ENCODE measurements at places on chromosomes 4 and X.

- no peak for DNase-seq
Observed at GRCh38 chr4:15682242-15683142, 865 bp downstream of the FAM200B start.

DNA sequence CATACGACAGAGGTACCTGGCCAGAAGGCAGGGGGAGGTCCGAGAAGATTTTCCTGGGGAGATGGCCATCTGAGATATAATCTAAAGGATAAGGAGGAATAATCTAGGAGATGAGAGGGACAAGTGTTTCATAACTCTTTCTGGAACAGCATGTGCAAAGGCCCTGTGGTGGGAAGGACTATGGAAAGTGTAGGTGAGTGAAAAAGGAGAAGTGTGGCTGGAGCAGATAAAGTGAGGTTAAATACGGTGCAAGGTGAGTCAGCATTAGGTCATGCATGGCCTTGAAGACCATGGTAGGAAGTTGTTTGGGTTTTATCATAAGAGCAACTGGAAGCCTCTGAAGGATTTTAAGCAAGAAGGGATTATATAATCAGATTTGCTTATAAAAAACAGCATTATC lies 34.6 kb upstream of the MTM1 start:
- DNase-seq, result no peak

DNA sequence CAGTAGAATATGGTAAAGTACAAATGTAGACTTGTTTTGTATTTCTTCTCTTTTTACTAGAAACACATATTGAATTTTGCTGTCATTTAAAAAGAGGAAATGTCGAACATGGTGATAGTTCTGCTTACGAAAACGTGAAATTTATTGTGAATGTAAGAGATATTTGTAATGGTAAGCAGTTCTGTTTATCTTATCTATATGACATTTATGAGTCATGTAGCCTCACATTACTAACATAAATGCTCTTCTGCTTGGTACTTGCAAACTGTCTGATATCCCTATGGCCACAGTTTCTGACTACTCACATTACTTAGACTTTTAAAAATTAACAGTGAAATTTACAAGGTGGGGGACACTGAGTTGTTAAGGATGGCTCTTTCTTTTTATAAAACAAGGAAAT lies 57.9 kb downstream of the PASD1 start:
- no peak for DNase-seq

DNA sequence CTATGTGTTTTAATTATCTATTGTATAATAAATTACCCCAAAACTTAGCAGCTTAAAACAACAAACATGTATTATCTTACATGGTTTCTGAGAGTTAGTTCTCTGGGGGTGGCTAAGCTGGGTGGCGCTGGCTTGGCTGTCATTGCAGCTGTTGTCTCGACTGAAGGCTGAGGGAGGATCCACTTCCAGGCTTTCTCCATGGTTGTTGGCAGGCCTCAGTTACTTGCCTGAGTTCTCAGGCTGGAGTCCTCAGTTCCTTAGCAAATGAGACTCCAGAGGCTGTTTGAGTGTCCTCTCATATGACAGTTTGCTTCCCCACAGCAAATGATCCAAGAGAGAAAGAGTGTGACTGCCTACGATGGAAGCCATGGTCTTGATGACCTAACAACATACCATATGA lies 23.5 kb upstream of the GALNT7 start:
- no peak for DNase-seq

DNA sequence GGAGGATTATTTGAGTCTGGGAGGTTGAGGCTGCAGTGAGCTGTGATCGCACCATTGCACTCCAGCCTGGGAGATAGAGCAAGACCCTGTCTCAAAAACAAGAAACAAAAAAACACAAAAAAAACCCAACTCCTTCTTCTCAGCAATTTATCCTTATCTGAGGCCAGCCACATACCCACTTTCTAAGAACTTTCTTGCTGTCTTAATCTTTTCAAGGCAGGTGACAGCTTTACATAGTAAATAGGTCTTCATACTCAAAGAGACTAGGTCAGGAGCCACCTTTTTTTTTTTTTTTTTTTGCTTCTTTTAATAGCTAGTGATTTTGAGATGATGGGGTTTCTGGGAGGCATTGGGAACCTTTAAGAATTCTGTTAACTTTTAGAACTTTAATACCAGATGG lies 26.1 kb upstream of the ZCCHC13 start:
- no peak for DNase-seq

- no peak for DNase-seq
Observed at GRCh38 chr4:125433453-125433852, 118.7 kb downstream of the FAT4 start.

DNA sequence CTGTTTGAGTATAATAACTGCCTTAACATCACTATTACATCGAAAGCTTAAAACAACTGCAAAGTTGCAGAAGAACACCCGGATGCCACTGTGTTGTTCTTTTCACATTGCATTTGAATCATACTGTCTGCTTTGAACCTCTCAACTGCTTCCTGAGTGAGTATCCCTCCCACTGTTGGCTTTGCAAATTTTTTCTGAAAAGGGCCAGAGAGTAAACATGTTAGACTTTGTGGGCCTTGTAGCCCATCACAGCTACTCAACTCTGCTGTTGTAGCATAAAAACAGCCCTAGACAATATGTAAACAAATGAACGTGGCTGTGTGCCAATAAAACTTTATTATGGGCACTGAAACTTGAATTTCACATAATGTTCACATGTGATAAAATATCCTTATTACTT lies 76.1 kb downstream of the NSG1 start:
- DNase-seq, result no peak

- DNase-seq, result no peak
Observed at GRCh38 chr4:67291644-67292043, 253.7 kb downstream of the CENPC start.

GRCh38 chrX:48456628-48457331 lies 13.3 kb downstream of the SLC38A5 start:
- no peak for DNase-seq

DNA sequence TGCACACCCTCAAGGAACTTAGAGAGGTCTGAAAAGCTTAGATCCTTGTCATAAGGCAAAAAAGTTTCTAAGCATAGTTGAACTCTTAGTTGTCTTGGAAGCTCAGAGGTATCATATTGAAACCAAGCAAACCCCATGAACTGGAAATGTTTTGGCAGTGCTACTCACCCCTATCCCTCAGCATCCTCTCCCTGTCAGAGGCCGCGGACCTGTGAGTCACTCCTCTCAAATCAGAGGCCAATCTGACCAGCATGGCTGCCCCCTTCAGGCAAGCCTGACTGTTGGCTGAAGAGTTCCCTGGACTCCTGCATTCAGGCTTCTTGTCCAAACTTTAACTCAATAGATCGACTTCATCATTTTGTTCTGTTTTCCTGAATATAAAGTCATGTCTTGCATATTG lies 69.4 kb downstream of the KCNIP4 start:
- peak; percentile 72 for DNase-seq

GRCh38 chr4:29405116-29405515 lies 1315.1 kb upstream of the PCDH7 start:
- no peak for DNase-seq

DNA sequence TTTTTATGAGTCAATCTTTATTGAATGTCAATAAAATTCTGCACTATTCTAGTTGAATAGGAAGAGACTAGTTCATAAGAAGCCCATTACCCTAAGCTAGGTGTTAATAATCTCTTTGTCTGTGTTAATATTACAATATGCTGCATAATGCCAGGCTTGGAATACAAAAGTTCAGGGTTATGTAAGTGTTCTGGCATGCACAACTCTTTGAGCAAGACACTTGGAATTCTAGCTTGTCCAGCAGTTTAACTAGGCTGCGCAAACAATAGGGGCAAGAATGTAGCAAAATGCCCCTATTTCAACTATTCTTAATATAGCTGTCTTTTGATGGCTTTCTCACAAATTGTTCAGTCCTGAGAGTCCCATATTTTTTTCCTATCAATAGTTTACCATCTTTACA lies 31.3 kb upstream of the ETNPPL start:
- DNase-seq, result no peak

DNA sequence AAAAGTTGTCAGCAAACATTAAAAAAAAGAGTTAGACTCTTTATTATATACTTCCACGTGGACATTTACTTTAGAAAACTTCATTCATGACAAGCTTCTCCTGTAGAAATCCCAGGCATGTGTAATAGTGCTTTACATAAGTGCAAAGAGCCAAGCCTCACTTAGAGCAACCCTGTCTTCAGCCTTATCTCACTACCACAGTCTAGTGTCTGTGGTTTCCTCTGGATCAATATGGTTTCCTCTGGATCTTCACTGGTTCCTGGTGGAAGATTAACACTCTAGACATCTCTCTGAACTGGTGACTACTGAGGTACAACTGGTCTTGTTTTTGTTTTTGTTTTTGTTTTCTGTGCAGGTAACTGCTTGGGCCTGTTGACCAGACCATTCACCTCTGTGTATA lies 18.4 kb upstream of the ARMCX5 start:
- no peak for DNase-seq

DNA sequence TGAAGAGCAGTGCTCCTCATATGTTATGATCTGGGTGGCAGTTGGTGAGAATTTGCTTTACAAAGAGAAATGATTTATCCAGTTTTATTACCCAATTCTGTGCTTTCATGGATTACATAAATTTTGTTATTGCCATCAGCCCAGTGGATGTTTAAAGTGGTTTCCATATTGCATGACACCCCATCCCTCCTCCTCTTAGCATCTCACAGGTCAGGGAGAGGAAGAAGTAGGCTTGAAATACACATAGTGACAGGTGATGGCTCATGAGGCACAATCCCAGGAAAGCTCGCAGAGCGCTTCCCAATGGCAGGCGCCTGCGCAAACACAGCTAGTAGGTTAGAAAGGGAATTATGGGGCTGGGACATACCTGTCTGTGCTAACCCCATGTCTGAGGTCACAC lies 47.7 kb upstream of the GATB start:
- DNase-seq, result no peak

- no peak for DNase-seq
Observed at GRCh38 chr4:85569730-85570299, 94.9 kb downstream of the ARHGAP24 start.

GRCh38 chr4:175469514-175469913 lies 342.6 kb downstream of the GPM6A start:
- peak; percentile 4 for DNase-seq

DNA sequence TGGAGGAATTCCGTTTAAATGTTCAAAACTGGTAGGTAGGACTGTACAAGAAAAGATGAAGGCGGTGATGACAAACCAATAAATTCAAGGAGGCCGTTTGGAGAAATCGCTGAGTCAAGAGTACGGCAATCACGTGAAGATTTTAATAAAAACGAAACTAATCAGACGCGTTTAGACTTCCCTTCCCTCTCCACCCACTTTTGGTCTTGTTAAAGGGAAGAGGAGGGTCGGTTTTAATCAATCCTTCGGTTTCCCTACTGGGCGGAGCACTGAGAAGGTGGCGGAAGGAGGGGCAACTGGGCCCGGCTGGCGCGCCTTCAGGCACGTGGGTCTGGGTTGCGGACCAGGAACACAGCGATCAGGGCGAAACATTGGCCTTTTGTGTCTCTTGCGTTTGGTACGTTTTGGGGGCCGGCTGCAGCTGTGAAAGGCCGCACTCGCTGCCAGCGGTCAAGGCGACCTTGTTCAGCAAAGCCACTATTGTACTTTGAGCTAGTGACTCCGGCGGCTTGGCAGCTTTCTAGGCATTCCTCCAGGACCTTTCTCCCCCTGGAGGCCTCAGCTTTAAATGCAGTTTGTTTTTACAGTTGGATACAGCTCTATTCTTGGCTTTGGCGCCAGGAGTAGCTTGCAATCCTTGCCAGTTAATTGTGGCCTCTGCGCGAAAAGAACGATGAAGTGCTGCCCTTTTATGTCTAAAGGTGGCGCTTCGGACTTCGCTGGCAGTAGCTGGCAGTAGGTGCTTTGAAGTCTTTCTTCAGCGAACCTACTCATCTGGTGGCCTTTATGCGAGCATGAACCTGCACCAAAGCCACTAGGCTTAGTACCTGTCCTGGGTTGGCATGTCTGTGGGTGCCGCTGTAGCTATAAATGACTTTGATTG lies 16.8 kb upstream of the LAMP2 start:
- peak; percentile 80 for DNase-seq

GRCh38 chr4:150308824-150309472 lies 230.7 kb downstream of the DCLK2 start:
- peak; percentile 38 for DNase-seq

DNA sequence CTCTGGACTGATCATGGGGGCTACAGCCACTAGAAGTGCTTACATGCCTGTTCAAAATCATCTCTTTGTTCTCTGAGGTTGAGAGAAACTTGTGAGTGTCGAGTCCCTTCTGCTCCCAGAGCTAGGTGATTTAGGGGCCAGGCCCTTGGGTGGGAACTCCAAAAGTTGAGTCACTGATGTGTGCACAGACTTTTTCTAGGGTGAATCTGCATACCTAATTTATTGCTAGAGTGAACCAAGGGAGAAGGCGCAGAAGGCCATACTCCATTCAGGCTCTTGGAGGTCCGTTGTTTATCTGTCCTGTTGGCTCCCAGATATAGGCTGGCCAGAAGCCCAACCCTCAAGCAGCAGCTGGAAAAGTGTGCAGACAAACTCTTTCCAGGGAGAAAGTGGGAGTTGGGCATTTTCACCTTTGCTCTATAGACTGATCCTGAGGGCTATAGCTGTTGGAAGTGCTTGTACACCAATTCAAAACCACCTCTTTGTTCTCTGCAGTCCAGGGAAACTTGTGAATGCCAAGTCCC lies 80.8 kb upstream of the ARX start:
- no peak for DNase-seq

DNA sequence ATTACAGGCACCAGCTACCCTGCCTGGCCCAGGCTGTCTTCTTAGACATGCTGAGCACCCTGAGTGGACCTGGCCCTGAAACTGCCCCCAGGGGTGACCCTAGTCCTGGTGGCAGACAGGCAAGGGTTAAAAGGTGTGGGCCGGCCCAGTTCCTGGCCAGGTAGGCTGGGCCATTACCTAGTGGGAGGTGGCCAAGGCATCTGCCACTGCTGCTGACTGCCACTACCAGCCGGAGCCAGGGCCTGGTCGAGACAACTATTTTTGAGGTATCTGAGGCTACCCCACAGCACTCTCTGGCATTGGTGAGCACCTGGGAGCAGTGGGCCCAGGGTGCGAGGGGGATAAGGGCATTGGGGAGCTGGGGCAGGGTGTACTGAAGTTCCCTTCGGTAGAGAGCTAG lies at the start of gene CCDC120:
Gene CCDC120, plus strand, starts transcription at position 206 of the 400 bp plus-strand sequence. CDS start 3,043 bp downstream, outside the sequence.
- no peak for DNase-seq

- no peak for DNase-seq
Observed at GRCh38 chrX:18228069-18228468, 7.4 kb upstream of the BEND2 start.

DNA sequence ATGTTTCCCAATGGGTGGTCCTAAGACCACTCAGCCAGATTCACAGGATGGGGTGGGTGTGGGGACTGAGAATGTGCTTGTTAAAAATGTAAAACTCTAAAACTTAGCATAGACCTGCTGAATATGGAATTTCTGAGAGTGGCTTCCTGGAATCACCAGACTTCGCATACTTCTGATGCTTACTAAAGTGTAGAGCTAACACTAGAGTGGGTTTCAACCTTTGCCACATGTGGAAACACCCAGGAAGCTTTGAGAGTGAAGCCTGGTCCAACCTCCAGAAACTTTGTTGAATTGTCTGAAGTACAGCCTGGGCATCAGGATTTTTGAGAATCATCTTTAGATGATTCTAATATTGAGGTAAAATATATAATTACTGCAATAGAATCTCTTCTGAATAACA lies 167.8 kb upstream of the EDNRA start:
- no peak for DNase-seq

- no peak for DNase-seq
Observed at GRCh38 chrX:38305971-38306370, 21.3 kb downstream of the RPGR start.

- no peak for DNase-seq
Observed at GRCh38 chrX:147897117-147897516, 14.6 kb upstream of the FMR1 start.

GRCh38 chr4:7237873-7238272 lies 45.5 kb downstream of the SORCS2 start:
- DNase-seq, result no peak
